ENCODE measurements at places on chromosomes 7 and 10. TPM values are rescaled to one million over a fixed set of nuclear protein-coding genes. Genes with fewer than 3 reads are reported as not detected.

The TAS2R39 gene
- not detected for total RNA-seq

The NEUROG3 gene
- total RNA-seq: 0.31 TPM

DNA sequence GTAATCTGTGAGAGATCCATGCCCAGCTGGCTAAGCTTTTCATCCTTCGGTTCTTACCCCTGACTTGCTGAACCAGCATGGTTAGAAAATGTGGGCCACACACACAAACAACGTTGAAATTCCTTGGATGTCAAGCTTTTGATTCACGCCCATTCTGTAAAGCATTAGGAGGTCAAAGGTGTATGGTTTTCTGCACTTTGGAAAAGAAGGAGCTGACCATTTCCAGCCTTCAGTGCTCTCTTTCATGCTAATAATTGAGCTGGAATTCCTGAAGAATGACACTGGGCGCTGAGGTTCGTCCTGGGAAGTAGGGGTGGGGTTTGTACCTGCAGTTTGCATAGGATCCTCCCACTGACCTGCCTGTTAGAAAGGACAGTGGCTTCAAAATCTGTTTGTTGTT lies 23.1 kb downstream of the KLF6 start:
- no peaks in the 10 kb centered on the region for H3K36me3 ChIP-seq
- peaks cover 5% of the 10 kb centered on the region for H3K4me1 ChIP-seq

- no peaks in the 10 kb centered on the region for H3K4me1 ChIP-seq
- H3K36me3 ChIP-seq: no peaks in the 10 kb centered on the region
- H3K27me3 ChIP-seq: no peaks in the 10 kb centered on the region
- H3K4me3 ChIP-seq: no peak overlapping the region
- no peak overlapping the region for H3K27ac ChIP-seq
These were observed 3.9 kb upstream of the CD36 start for GRCh38 chr7:80634505-80634904.

GRCh38 chr7:149725426-149725821 lies 48.0 kb downstream of the ZNF467 start:
- H3K36me3 ChIP-seq: peaks cover 21% of the 10 kb centered on the region
- no peak for DNase-seq
- H3K27ac ChIP-seq: no peak overlapping the region

- no peak overlapping the region for H3K4me3 ChIP-seq
- no peak for DNase-seq
- H3K27me3 ChIP-seq: peaks cover 65% of the 10 kb centered on the region
These were observed 8.9 kb downstream of the CALY start for GRCh38 chr10:133327651-133328357.

DNA sequence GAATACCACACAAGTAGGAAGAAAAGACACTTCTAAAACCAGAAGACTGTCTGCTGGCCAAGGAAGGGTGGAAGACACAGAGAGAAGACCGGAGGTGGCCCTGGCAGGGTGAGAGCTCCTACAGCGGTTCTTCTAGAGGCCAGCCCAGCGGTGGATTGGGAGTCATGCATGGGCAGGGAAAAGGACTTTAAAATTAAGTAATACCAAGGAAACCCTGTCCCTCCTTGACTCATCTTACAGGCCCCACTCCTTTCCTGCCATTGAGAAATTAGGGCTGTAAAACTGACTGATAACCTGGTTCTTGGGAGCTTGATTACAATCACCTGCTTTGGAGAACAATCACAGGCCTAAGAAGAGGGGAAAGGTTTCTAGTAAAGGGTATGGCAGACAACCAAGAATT lies 16.1 kb downstream of the CALML3 start:
- H3K4me3 ChIP-seq: no peak overlapping the region
- DNase-seq: no peak
- H3K27ac ChIP-seq: no peak overlapping the region
- no peaks in the 10 kb centered on the region for H3K36me3 ChIP-seq
- H3K4me1 ChIP-seq: no peaks in the 10 kb centered on the region

DNA sequence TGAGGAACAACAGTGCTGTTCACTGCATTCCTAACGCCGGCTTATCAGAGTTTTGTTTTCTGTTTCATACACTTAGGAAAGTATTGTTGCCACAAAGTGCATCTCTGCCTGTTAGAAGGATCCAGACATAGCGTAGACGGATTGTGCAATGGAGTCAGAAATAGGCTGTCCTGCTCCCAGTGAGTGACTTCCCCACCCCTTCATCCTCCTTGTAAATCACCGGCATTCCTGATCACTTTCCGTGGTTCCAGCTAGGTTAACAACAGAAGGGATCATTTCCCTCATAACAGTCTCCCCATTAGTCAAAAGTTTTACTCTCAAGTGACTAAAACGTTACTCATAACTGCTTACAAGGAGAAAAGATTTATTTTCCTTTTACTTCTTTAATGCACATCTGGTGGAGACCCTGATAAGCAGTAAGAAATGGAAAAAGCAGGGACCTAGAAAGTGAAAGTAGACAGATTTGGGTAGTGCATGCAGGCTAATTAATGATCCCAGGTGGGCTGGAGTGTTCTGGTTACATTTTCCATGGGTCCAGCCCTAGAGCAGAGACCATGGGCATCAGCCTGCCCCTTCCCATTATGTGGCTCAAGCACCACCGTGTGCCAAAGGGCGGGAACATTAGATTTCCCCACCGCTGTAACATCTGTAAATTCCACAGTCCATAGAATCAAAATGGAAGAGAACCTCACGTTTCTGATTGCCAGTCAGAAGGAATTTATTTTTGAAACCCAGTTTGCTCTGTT lies 395.1 kb upstream of the GALNT17 start:
- H3K4me3 ChIP-seq: no peak overlapping the region
- H3K36me3 ChIP-seq: no peaks in the 10 kb centered on the region
- H3K27me3 ChIP-seq: no peaks in the 10 kb centered on the region
- no peak for DNase-seq
- peaks cover 9% of the 10 kb centered on the region for H3K4me1 ChIP-seq

- no peak for DNase-seq
- H3K4me3 ChIP-seq: no peak overlapping the region
- peaks cover 5% of the 10 kb centered on the region for H3K4me1 ChIP-seq
These were observed 34.4 kb upstream of the SLC29A4 start for GRCh38 chr7:5248201-5248885.

The COL17A1 gene
- 1.9 TPM for total RNA-seq

DNA sequence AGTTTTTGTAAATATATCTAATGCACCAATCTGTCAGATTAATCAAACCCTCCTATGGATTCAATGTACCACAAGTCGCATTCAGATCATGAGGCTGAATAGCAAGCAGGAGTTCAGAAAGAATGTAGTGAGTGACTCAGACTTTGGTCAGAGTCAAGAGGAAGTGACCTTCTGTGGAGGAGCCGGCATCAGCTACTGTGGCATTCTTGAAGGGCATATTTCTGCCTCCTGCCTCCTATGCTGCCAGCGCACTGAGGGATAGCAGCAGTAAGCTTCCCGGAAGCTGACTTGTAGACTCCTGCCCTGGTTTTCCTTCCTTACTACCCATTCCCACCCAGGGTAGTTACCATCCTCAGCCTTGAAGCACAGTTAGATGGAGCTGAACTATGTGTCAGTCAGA lies 867.5 kb downstream of the NRG3 start:
- peaks cover 3% of the 10 kb centered on the region for H3K4me1 ChIP-seq

The SLC13A1 gene
- total RNA-seq: not detected

The EVX1 gene
- not detected for total RNA-seq

The PDK4 gene
- 0.23 TPM for total RNA-seq

- H3K27ac ChIP-seq: no peak overlapping the region
- DNase-seq: no peak
- H3K4me1 ChIP-seq: no peaks in the 10 kb centered on the region
- H3K27me3 ChIP-seq: no peaks in the 10 kb centered on the region
These were observed 133.5 kb downstream of the DOCK4 start for GRCh38 chr7:112072541-112073245.

GRCh38 chr10:49734676-49735075 lies 27.4 kb downstream of the OGDHL start:
- no peaks in the 10 kb centered on the region for H3K4me1 ChIP-seq
- H3K4me3 ChIP-seq: no peak overlapping the region
- no peak for DNase-seq

The ITGB8 gene
- total RNA-seq: 3.6 TPM

DNA sequence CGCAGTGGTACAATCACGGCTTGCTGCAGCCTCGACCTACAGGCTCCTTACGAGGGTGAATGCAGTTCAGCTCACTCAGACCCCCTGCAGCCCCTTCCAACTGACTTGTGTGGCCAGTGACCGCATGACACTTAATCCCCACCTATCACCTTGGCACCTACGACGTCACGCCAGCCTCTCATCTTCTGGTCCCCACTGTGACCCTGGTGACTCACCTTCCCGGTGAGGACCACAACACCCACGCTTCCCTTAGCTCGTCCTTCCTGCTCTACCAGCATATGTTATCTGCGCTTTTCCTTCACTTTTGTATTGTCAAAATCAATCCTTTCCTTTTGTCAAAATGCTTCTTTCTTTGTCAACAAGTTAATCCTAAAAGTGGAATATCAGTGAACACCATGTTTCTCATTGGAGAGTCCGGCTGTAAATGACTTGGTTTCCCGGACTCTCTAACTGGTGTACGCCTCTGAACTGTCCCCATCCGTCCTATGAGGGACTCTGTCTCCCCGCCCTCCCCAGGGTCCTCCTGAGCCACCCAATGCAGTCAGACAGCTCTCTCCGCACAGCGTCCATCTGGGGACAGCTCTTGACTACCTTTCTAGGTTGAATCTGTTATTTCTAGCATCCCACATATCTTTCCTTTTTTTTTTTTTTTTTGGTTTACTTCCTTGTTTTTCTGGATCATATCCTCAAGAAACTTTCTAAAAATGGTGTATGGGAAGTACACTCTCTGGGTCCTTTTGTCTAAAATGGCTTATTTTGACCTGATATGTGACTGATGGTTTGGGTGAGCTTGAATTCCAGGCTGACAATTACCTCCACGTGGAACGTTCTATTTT lies 37.3 kb downstream of the CFAP46 start:
- H3K36me3 ChIP-seq: no peaks in the 10 kb centered on the region
- H3K4me3 ChIP-seq: no peak overlapping the region
- no peaks in the 10 kb centered on the region for H3K27me3 ChIP-seq
- no peaks in the 10 kb centered on the region for H3K4me1 ChIP-seq
- H3K27ac ChIP-seq: no peak overlapping the region
- DNase-seq: no peak

- no peaks in the 10 kb centered on the region for H3K27me3 ChIP-seq
- H3K4me3 ChIP-seq: no peak overlapping the region
- no peaks in the 10 kb centered on the region for H3K4me1 ChIP-seq
- DNase-seq: no peak
- no peak overlapping the region for H3K27ac ChIP-seq
These were observed 49.1 kb downstream of the GRB10 start for GRCh38 chr7:50733552-50733951.

DNA sequence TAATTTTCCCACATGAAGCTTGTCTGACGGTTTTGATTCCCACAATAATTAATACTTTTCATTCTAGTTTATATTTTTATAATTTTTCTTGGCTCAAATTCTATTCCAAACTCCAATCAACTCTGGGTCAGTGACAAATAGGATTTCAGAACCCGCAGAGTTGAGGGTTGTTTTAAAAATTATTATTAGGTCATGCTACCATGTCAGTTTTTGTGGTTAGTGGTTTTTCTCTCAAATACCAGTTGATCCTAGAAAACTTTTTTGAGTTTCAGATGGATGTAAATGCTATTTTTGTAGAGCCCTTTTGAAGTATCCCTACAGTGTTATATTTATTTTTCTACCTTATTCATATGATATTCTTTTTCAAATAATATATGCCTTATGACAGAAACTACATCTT lies 237.4 kb downstream of the SEMA3D start:
- no peak overlapping the region for H3K27ac ChIP-seq
- no peak overlapping the region for H3K4me3 ChIP-seq
- no peaks in the 10 kb centered on the region for H3K36me3 ChIP-seq
- no peak for DNase-seq
- no peaks in the 10 kb centered on the region for H3K27me3 ChIP-seq

The KLF14 gene
- not detected for total RNA-seq

The SAMD9L gene
- total RNA-seq: not detected

GRCh38 chr7:68707159-68707558 lies 891.1 kb upstream of the AUTS2 start:
- no peak overlapping the region for H3K27ac ChIP-seq
- H3K4me1 ChIP-seq: no peaks in the 10 kb centered on the region
- H3K27me3 ChIP-seq: no peaks in the 10 kb centered on the region
- no peaks in the 10 kb centered on the region for H3K36me3 ChIP-seq
- H3K4me3 ChIP-seq: no peak overlapping the region

- no peak overlapping the region for H3K4me3 ChIP-seq
- H3K36me3 ChIP-seq: no peaks in the 10 kb centered on the region
- H3K27ac ChIP-seq: no peak overlapping the region
- H3K27me3 ChIP-seq: no peaks in the 10 kb centered on the region
- peaks cover 2% of the 10 kb centered on the region for H3K4me1 ChIP-seq
- no peak for DNase-seq
These were observed 214.2 kb upstream of the KAT6B start for GRCh38 chr10:74612195-74612594.

The SAP25 gene
- 5.8 TPM for total RNA-seq

DNA sequence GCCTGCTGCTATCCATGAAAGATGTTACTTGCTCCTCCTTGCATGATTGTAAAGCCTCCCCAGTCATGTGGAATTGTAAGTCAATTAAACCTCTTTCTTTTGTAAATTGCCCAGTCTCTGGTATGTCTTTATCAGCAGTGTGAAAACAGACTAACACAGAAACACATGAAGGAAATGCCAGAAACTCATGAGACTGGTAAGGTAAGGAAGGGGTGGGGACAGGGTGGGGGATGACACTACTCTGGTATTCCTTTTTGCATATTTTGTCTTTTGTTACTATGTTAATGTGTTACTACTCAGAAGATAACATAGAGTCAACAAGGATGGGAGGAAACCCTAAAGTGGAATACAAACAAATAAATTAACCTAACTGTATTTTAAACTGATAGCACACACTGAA lies 69.8 kb upstream of the DRGX start:
- peaks cover 2% of the 10 kb centered on the region for H3K36me3 ChIP-seq
- H3K27me3 ChIP-seq: no peaks in the 10 kb centered on the region

The BAIAP2L1 gene
- total RNA-seq: 42.0 TPM

DNA sequence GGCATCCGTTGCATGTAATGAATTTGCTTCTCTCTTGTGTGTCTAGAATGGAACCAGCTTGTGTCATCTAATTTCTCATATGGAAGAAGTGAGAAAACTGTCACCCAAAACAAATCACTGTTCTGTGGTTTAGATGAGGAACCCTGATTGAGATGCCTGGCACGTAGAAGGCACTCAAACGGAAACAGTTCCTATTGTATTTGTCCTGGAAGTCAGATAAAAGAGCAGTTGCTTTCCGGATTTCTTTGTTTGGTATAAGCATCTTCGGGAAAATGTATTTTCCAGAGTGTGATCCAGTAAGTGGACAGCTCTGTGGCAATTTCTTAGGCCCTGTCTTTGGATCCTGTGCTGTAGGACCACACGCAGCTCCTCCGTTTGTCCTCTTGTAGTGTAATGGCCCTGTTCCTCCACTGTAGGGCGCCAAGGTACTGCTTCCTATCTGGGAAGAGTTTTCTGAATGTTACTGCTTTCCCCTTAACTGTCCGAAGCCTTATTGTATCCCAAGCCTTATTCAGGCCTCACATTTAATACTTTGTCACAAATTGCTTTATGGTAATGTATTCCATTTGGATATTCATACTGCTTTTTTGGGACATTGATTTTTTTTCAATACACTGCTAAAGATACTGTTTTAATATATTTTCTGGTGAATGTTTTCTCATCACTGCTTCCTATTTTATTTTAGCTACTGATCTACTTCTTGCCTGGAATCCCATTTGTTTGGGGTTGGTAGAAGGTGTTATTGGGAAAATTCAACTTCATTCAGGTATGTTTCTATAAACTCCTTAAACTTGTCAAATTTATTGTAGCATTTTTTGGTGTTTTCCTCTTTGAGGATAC lies 24.8 kb downstream of the INPP5F start:
- no peak overlapping the region for H3K27ac ChIP-seq
- no peaks in the 10 kb centered on the region for H3K27me3 ChIP-seq
- H3K4me1 ChIP-seq: peaks cover 4% of the 10 kb centered on the region
- no peak for DNase-seq

The TSPAN33 gene
- total RNA-seq: 47.1 TPM
